EH (cell line): ENCODE measurements at places on chromosomes 1 and 21.

- DNase-seq, result no peak
Observed at GRCh38 chr1:193807208-193807607, 620.8 kb upstream of the B3GALT2 start.

DNA sequence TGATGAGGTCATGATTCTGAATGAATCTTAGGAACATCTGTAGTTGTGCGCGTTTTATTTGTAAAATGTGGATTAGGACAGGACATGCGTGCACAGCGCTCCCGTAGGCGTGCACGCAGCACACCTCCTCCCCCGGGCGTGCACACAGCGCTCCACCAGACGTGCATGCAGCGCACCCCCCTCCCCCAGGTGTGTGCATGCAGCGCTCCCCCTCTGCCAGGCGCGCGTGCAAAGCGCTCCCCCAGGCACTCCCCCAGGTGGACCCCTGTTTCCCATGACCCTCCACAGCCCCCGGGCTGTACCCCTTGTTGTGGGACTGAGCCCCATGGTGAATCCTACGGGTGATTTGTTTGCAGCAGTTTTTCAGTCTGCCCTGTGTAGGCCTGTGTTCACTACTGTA lies 61.6 kb downstream of the S100B start:
- no peak for DNase-seq

GRCh38 chr1:53183095-53183990 lies 13.3 kb upstream of the CPT2 start:
- peak; percentile 93 for DNase-seq

GRCh38 chr1:111565079-111565478 lies 54.5 kb upstream of the RAP1A start:
- peak; percentile 91 for DNase-seq

DNA sequence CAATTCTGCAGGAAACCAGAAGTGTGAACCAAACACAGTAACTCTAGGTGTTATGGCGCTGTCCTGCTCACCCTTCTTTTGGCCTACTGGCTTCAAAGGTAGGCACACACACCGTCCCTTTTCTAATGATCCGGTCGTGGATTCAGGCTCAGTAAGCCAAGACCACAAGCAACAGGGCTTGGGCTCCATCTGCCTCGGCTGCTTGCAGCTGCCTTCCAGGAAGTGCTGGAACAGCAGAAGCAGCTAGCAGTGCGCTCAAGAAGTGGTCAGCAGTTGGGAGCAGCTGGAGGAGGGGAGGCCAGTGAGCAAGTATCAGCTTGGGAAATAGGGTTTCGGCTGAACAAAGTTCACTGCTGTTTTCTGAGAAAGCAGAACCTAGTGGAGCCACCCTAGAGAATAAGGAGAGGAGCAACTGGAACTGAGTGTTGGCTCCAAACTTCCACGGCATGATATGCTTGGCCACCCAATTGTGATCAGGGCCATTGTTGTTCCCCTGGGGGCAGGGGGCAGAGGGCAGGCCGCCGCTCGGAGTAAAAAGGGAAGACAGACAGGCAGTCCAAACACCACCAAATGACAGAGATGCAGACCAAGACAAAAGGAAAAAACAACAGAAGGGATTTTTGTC lies 173.4 kb downstream of the TOMM20 start:
- peak; percentile 17 for DNase-seq

DNA sequence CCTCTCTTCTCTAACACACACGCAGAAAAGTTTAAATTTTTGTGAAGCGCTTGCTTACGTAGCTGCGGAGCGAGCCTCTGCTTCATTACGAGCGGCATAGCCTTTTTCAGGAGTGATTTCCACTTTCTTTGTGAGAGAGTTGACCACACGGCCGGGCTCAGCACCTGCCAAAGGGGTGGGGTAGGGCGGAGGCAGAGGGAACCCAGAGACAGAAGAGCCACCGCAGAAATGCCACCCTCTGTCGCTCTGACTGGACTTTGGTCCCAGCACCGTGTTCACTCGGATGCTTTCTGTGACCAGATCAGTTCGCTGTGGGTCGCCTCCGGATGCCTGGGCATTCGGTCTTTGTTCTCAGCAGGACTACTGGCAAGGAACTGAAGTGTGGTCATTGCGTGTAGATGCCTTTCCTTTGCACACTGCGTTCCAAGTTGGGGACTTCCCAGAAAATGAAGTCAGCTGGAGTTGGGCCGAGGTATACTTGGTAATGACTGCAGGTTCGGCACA lies 883 bp downstream of the CHODL start:
- no peak for DNase-seq

DNA sequence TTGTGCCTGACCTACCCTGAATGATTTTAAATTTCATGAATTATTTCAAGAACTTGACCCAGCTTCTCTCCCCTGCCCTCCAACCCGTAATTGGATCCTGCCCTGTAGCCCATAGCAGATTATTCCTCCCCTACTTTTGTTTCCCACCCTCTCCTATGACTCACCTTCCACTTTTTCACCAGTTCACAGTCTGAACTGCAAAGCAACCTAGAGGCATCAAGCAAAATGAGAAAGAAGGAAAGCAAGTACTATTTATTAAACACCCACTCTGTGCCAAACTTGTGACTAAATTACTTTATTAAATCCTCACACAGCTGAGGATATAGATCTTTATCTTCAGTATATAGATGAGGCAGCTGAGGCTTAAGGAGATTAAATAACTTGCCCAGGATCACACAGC lies 20.7 kb upstream of the IKBKE start:
- peak; percentile 50 for DNase-seq

DNA sequence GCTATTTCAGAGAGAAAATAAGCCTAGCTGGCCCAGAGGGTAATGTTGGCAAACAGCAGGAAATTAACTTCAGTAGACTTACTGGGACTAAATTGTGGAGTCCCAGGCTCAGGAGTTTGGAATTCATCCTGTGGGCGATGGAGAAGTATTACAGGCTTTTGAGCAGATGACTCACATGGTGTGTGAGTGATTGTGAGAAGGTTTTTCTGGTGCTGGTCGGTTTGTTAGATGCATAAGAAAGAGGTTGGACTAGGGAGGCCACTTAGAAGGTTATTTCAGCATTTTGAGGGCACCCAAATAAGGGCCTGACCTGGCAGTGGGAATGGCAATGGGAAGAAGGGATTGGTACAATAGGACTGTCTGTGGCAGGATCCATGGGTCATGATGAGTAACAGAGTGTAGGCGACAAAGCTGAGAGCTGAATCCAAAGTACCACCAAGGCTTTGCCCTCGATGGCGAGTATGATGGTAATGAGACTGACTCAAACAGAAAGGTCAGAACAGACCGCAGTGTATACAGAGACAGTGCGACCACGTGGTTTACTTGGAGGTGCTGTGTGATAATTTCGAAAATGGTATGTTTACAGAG lies 69.2 kb upstream of the KIF26B start:
- peak; percentile 97 for DNase-seq

DNA sequence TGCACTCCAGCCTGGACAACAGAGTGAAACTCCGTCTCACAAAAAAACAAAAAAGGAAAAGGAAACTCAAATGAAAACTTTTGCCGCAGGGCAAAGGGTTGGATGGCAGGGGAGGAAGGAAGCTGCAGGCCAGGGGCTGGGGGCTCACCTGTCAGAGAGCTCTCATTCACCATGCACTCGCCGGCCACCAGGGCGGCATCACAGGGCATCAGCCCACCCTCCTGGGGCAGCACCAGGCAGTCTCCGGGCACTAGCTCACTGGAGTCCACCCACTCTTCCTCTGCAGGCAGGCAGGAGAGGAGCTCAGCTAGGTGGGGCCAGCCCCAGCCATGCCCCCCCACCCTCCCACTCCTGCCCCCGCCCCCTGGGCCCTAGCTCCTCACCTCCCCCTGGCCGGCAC lies 11.9 kb downstream of the ATP13A2 start:
- DNase-seq, result no peak

DNA sequence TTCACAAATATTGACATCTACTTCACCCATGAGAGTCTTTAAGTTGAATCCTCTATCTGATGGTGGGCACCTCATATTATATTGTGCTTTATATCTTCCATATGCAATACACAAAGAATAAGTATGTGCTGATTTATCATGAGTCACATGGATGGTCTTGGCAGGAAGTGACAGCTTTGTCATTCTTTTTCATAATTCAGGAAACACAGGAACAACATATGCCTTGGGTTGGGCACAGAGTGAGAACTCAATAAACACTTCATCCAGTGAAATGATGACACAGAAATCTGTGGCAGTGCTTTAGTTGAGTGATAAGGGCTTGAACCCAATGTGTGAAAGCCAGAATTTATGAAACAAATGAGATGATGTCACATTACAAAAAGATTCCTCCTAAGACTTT lies 41.2 kb downstream of the GADD45A start:
- DNase-seq, result peak; percentile 72
